H9 (cell line): ENCODE measurements at places on chromosomes 3 and 15. TPM values are rescaled to one million over a fixed set of nuclear protein-coding genes. Genes with fewer than 3 reads are reported as not detected.

ALDH1L1 gene
- 0.68 and 0.90 TPM in 2 replicates for total RNA-seq

GPR149 gene
- not detected in 2 replicates for total RNA-seq

KBTBD13 gene
- total RNA-seq = not detected in 2 replicates

EAF1 gene
- 34.3 and 37.9 TPM in 2 replicates for total RNA-seq

TMCO5A gene
- not detected in 2 replicates for total RNA-seq

GRCh38 chr3:190307164-190307545 is 15.1 kb downstream of the CLDN1 start:
- H3K4me1 ChIP-seq = no peaks in the 10 kb centered on the region; the same call in 1 of the 2 replicates
- H3K27me3 ChIP-seq = no peaks in the 10 kb centered on the region
- H3K36me3 ChIP-seq = no peaks in the 10 kb centered on the region
- DNase-seq = no peak
- no peak overlapping the region for H3K4me3 ChIP-seq
- no peak overlapping the region for H3K27ac ChIP-seq

- H3K4me3 ChIP-seq = no peak overlapping the region
- H3K27me3 ChIP-seq = no peaks in the 10 kb centered on the region
- no peak overlapping the region for H3K27ac ChIP-seq
- peaks cover 10% of the 10 kb centered on the region for H3K36me3 ChIP-seq
- no peak for DNase-seq
- H3K4me1 ChIP-seq = no peaks in the 10 kb centered on the region
Observed at GRCh38 chr3:197293605-197294237, 4.7 kb downstream of the DLG1 start.

DNA sequence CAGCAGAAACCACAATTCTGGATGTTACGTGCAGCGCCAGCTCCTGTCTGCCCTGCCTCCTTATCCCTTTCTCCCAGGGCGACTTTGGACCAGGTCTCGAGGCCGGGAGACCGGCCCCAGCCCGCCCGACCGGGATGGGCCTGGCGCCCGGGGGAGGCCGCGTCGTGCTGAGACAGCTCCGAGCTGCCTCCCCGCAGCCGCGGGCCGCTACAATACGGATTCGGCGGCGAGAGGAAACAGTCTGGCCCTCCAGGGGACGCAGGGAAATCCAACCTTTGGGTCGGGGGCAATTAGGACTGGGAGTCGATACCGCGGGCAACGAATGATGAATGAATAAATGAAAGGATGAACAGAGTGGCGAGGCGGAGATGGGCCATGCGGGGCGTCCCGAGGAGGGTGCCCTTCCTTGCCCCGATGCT is 537 bp downstream of the GRAMD2A start:
- H3K4me1 ChIP-seq = no peaks in the 10 kb centered on the region; the same call in 1 of the 2 replicates
- peak overlapping the region; percentile 73 for H3K4me3 ChIP-seq
- H3K27me3 ChIP-seq = peaks cover 7% of the 10 kb centered on the region; the same call in 1 of the 2 replicates

GRCh38 chr3:150183678-150184425 is 213.2 kb upstream of the PFN2 start:
- H3K4me3 ChIP-seq = no peak overlapping the region
- no peaks in the 10 kb centered on the region for H3K36me3 ChIP-seq
- peak; percentile 77 for DNase-seq
- no peak overlapping the region for H3K27ac ChIP-seq
- no peaks in the 10 kb centered on the region for H3K27me3 ChIP-seq

DNA sequence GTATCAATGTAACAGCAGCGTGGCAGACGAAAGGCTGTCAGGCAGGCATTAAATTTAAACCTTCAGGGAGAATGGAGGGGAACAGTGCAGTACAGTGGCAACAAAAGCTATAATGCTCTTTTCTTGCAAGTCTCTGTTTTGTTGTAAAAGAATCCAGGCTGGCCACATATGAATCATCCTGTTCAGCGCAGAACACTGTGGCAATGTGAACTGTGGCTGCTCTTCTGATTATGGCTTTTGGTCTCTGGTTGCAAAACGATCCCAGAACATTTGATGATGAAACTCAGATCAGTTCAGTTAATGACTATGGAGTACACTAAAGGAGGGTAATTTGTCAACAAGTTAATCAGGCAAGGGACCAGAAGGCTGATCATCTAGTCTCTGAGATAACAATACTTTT is 219.7 kb upstream of the SGO1 start:
- H3K27me3 ChIP-seq = no peaks in the 10 kb centered on the region
- no peak for DNase-seq
- H3K4me1 ChIP-seq = no peaks in the 10 kb centered on the region
- H3K27ac ChIP-seq = no peak overlapping the region
- no peak overlapping the region for H3K4me3 ChIP-seq

DNA sequence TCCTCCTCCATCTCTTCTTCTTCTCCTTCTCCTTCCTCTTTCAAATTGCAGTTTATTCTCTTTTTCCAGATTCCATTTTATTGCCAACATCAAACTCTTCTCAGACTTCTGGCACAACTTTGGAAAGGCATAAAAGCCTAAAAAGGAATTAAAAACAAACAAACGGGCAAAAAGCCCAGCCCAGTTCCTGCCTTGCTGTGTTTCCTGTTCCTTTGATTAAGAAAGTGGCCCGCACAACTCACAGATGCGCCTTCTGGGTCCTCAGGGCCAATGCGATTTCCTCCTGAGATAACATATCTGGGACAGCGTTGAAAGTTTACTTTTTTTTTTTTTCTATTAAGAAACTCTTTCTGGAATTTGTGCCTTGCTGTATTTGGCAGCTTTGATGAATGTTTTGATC is 158.7 kb upstream of the UBE3A start:
- no peaks in the 10 kb centered on the region for H3K4me1 ChIP-seq
- DNase-seq = no peak
- H3K27me3 ChIP-seq = no peaks in the 10 kb centered on the region
- H3K36me3 ChIP-seq = peaks cover 10% of the 10 kb centered on the region
- no peak overlapping the region for H3K27ac ChIP-seq

GRCh38 chr15:25249236-25250010 is 189.4 kb downstream of the UBE3A start:
- peak; percentile 9 for DNase-seq
- H3K36me3 ChIP-seq = peaks cover 3% of the 10 kb centered on the region; the same call in 1 of the 2 replicates
- no peak overlapping the region for H3K4me3 ChIP-seq
- no peaks in the 10 kb centered on the region for H3K27me3 ChIP-seq
- no peak overlapping the region for H3K27ac ChIP-seq

- DNase-seq = no peak
- no peaks in the 10 kb centered on the region; the same call in 2 of the 3 replicates for H3K36me3 ChIP-seq
- H3K27me3 ChIP-seq = no peaks in the 10 kb centered on the region
- H3K27ac ChIP-seq = no peak overlapping the region
- H3K4me1 ChIP-seq = no peaks in the 10 kb centered on the region
Observed at GRCh38 chr15:25886498-25887140, 23.5 kb upstream of the ATP10A start.
